Naive thymus-derived CD4-positive, alpha-beta T cell (primary cell): ENCODE measurements at places on chromosomes 4 and X. TPM values are rescaled to one million over a fixed set of nuclear protein-coding genes. Genes with fewer than 3 reads are reported as not detected.

- no peak for DNase-seq
Observed at GRCh38 chr4:56665781-56666180, 15.3 kb downstream of the HOPX start.

DNA sequence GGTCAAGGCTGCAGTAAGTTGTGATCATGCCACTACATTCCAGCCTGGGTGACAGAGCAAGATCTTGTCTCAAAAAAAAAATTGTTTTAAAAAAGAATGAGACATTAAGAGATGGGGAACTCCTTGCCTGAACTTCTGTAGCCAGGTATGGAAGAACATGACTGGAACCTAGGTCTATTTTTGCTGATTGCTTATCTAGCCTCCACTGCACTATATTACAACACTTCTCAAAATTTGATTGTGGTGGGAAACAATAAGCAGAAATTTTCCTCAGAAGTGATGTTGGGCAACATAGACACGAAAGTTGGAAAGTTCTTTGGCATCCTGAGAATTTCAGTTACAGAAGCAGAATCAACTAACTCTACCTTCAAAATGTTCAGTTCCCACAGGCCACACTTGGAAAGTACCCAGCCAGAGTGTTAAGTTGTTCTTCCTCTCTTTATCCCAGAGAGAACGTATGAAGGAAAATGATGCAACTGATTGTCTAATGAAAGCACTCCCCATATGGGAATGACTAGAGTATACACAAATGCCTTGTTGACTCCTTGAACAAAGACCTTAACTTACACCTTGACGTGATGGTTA lies 50.0 kb downstream of the LUZP4 start:
- no peak for DNase-seq

GRCh38 chr4:110183643-110184042 lies 14.8 kb downstream of the ELOVL6 start:
- DNase-seq: no peak

GRCh38 chr4:137425281-137425680 lies 107.0 kb downstream of the PCDH18 start:
- no peak for DNase-seq

GRCh38 chrX:69876221-69876620 lies 173.5 kb downstream of the AWAT2 start:
- DNase-seq: no peak

DNA sequence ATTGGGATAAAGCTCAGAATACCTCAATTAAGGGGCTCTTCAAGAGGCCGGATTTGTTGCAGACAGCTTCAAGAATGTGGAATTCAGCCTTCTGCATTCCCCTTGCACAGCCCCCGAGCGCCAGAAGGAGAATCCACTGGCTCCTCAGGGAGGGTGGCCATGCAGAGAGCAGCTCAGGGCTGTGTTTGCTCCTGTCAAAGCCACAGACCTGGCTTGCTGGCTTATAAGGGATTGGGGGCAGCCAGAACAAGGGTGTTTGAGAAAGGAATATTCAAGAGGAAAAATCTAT lies 36.8 kb downstream of the ING2 start:
- no peak for DNase-seq

DNA sequence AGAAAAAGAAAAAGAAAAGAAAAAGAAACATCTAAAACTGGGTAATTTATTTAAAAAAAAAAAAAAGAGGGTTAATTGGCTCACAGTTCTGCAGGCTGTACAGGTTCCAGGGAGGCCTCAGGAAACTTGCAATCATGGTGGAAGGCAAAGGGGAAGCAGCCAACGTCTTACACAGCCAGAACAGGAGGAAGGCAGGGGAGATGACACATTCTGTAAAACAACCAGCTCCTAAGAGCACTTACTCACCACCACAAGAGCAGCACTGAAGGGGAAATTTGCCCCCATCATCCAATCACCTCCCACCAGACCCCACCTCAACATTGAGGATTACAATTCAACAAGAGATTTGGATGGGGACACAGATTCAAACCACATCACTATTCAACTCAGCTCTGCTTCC lies 36.8 kb upstream of the TMEM184C start:
- no peak for DNase-seq

HSD17B11 gene
- total RNA-seq: 40.9 TPM

PPP1R2C gene
- total RNA-seq: not detected in 2 replicates

CCDC149 gene
- 0.45 TPM for total RNA-seq

GRCh38 chr4:9867751-9868425 lies 86.5 kb downstream of the DRD5 start:
- no peak for DNase-seq

GRCh38 chrX:65772842-65773241 lies 105.4 kb downstream of the MSN start:
- DNase-seq: no peak

GRCh38 chrX:17788956-17789562 lies 51.8 kb downstream of the SCML1 start:
- no peak for DNase-seq

DNA sequence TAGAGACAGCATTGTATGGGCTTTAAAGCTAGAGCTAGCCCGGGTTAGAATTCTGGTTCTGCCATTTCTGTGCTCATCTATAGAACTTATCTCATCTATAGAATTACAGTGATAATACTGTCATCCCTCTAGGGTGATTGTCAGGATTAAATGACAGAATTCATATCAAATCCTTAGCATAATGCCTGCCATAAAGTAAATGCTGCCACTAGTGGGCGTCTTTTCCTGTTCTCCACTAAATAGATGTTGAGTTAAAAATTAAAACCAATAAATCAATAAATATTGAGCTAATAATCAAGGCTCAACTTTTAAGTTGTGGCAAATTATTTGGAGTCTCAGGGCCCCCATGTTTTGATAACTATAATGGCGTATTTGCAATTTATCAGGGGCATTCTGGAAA lies 19.7 kb downstream of the GRIA3 start:
- DNase-seq: no peak

GRCh38 chr4:124931050-124931449 lies 218.5 kb upstream of the ANKRD50 start:
- DNase-seq: no peak

DNA sequence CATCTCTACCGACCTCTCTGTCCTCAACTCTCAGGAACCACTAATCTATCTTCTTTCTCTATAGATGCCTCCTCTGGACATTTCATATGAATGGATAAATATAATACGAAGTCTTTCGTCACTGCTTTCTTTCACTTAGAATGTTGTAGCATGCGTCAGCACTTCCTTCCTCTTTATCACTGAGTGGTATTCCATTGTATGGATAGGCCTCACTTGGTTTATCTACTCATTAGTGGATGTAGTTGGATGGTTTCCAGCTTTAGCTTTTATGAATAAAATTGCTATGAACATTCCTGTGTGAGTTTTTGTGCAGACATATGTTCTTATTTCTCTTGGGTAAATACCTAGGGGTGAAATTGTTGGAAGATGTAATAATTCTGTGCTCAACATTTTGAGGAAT lies 528.2 kb upstream of the FAT1 start:
- DNase-seq: no peak

DNA sequence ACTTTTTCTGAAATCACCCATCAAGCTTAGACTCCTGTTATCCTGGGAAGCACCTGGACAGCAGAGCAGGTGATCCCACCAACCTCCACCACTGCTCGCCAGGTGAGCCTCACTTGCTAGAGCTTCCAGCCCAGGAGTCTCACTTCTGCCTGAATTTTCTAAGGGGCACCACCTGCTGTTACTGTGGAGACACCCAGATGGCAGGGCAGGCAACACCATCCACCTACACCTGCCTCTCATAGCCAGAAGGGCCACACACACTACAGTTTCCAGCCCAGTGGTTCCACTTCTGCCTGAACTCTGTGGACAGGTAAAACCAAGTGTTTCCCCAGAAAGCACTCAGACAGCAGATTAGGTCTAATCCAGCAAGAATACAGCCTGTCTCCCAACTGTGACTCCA lies 262.0 kb downstream of the ARAP2 start:
- no peak for DNase-seq

- DNase-seq: no peak
Observed at GRCh38 chr4:151833174-151833573, 72.4 kb upstream of the GATB start.

GRCh38 chrX:154408659-154409221 lies 314 bp downstream of the DNASE1L1 start:
- DNase-seq: no peak

DNA sequence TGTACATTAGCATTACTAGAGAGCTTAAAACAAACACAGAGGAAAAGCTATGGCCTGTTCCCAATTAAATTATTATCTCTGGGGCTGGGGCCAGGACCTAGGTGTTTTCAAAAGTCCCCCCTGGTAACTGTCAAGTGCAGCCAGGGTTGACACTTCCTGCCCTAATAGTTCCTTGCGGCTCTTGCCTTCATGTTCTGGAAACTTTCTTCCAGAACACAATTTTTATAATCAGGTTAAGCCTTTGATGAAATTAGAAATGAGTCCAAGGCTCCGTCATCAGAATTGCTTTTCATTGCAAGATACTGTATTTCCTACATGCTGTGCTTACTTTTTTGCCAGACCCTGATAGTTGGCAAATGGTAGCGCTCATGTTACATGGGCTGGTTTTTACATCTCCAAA lies 229.6 kb downstream of the UNC5C start:
- no peak for DNase-seq

GRCh38 chr4:155799116-155799793 lies 40.4 kb downstream of the GUCY1B1 start:
- no peak for DNase-seq

GRCh38 chr4:156764145-156764544 lies 207.5 kb downstream of the PDGFC start:
- no peak for DNase-seq

IGSF1 gene
- total RNA-seq: not detected

DNA sequence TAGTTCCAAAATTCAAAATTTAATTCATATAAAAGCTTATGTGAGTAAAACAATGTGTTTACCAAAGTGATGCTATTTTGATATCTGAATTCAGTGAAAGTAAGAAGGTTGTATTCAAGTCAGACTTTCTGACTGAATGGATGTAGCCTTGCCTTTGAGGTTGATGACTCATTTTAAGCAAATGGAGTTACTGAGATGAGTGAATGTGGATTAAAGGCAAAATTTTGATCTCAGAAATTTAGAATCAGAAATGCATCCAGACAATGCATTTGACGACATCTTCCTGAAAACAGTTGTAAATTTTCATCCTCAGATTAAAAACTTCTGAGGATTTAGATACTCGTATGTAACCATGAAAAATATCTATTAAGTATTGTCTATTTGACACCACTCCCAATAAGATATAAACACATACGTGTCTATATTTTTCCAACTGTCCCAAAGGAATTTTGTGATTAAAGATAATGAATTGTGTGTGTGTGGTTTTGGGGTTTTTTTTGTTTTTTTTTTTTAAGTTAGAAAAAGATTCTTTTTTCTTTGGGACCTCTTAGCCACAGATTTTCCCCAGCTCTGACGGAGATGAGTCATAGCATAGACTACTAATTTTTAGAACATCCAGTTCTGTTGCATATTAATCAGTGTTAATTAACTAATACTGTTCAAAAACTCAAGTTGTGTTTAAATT lies 34.4 kb downstream of the NFKB1 start:
- no peak for DNase-seq

ADH1B gene
- total RNA-seq: not detected

SLC38A5 gene
- 10.2 TPM for total RNA-seq

GRCh38 chr4:14180983-14181601 lies 553.6 kb upstream of the BOD1L1 start:
- DNase-seq: no peak

ZFP42 gene
- total RNA-seq: not detected

- DNase-seq: no peak
Observed at GRCh38 chr4:7379719-7380118, 55.0 kb downstream of the PSAPL1 start.

- DNase-seq: peak; percentile 87
Observed at GRCh38 chr4:153488006-153488891, 22.1 kb downstream of the TMEM131L start.

CPZ gene
- total RNA-seq: not detected

WAS gene
- 101 TPM for total RNA-seq
